ENCODE measurements at places on chromosomes 7 and 10. TPM values are rescaled to one million over a fixed set of nuclear protein-coding genes. Genes with fewer than 3 reads are reported as not detected.
A peak's percentile ranks its signal among the peaks of the same experiment; 100 is the strongest.

- no peak overlapping the region for H3K4me3 ChIP-seq
- no peak overlapping the region for H3K27ac ChIP-seq
- H3K36me3 ChIP-seq: no peaks in the 10 kb centered on the region
Measured at GRCh38 chr10:96671211-96671890, 49.0 kb downstream of the PIK3AP1 start.

DNA sequence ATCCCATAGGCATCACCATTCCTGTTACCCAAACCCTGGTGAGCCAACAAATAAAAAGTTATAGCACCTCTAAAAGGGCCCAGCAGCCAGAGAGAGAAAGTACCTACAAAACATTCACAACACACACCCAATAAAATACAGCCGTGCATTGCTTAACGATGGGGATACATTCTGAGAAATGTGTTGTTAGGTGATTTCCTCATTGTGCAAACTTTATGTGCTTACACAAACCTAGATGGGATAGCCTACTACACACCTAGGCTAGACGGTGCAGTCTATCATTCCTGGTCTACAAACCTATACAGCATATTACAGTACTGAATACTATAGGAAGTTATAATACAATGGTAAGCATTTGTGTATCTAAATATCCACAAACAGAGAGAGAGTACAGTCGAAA is 44.9 kb upstream of the UCN3 start:
- no peak for DNase-seq
- H3K27ac ChIP-seq: no peak overlapping the region
- no peak overlapping the region for H3K4me3 ChIP-seq
- no peaks in the 10 kb centered on the region for H3K36me3 ChIP-seq
- H3K4me1 ChIP-seq: no peaks in the 10 kb centered on the region

Gene ITIH5
- total RNA-seq: 15.6 TPM

Gene CISD1
- total RNA-seq: 52.5 TPM

Gene GNAT3
- not detected for total RNA-seq

GRCh38 chr7:48875045-48875916 is 49.1 kb upstream of the CDC14C start:
- H3K27ac ChIP-seq: no peak overlapping the region
- H3K4me1 ChIP-seq: no peaks in the 10 kb centered on the region
- H3K4me3 ChIP-seq: no peak overlapping the region
- H3K27me3 ChIP-seq: no peaks in the 10 kb centered on the region
- peak; percentile 28 for DNase-seq
- H3K36me3 ChIP-seq: no peaks in the 10 kb centered on the region

Gene ANXA7
- total RNA-seq: 120 TPM

All from colonic mucosa (tissue), 4 donors.